ENCODE measurements at places on chromosomes 3 and 15.
A peak's percentile ranks its signal among the peaks of the same experiment; 100 is the strongest.

DNA sequence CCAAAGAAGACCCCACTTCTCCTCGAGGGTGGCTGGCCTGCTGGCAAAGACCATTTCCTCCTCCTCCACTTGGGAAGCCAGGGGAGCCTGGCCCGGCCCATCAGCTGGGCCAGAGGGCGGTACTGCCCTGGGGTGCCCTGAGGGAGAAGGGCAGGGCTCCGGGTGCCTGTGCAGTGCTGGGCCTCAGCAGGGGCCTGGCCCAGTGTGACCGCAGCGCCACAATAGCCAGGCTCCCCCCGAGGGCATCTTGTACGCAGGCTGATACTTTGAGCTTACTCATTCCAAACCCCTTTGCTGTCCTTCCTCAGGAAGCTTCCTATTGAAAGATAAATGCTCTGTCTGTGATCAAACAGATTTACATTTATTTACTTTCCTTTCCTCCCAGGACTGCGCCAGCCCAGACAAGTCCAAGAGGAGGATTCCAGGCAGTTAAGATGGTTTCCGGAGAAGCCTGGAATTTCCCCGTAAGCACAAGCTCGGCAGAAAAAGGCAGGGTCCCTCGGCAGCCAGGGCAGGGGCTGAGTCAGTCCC lies 240.1 kb downstream of the XXYLT1 start:
- peaks cover 12% of the 10 kb centered on the region for H3K4me1 ChIP-seq
- H3K4me3 ChIP-seq = no peak overlapping the region
- H3K27me3 ChIP-seq = peaks cover 2% of the 10 kb centered on the region
- H3K27ac ChIP-seq = no peak overlapping the region
- H3K36me3 ChIP-seq = no peaks in the 10 kb centered on the region

- H3K4me3 ChIP-seq = no peak overlapping the region
- H3K27me3 ChIP-seq = peaks cover 5% of the 10 kb centered on the region
- H3K27ac ChIP-seq = no peak overlapping the region
- no peaks in the 10 kb centered on the region for H3K36me3 ChIP-seq
- no peak for DNase-seq
Observed at GRCh38 chr15:25774871-25775270, 88.3 kb downstream of the ATP10A start.

- no peak overlapping the region for H3K4me3 ChIP-seq
Observed at GRCh38 chr3:15682561-15683185, 81.1 kb downstream of the BTD start.

GRCh38 chr15:52379395-52380106 lies 83.9 kb upstream of the MYO5C start:
- H3K4me3 ChIP-seq = peak overlapping the region; percentile 47
- H3K36me3 ChIP-seq = peaks cover 81% of the 10 kb centered on the region
- peak overlapping the region; percentile 82 for H3K27ac ChIP-seq
- H3K27me3 ChIP-seq = no peaks in the 10 kb centered on the region
- peaks cover 28% of the 10 kb centered on the region for H3K4me1 ChIP-seq
- no peak for DNase-seq

DNA sequence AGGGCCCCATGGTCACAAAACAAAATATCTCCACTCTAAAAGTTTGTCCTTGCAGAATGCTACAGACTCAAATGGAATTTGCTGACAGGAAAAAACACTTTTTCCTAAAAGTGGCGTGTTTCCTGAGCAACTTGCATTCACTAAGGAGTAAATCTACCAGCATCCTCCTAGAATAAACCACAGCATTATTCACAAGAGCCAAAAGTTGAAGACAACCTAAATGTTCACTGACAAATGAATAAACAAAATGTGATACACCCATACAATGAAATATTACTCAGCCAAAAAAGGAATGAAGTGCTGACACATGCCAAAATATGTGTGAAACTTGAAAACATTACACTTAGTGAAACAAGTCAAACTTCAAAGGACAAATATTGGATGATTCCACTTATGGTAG lies 28.9 kb downstream of the ITGB5 start:
- no peak overlapping the region for H3K27ac ChIP-seq
- no peak for DNase-seq
- no peaks in the 10 kb centered on the region for H3K4me1 ChIP-seq
- no peak overlapping the region for H3K4me3 ChIP-seq

- DNase-seq = no peak
- no peak overlapping the region for H3K27ac ChIP-seq
- H3K27me3 ChIP-seq = no peaks in the 10 kb centered on the region
- H3K4me3 ChIP-seq = no peak overlapping the region
- H3K4me1 ChIP-seq = peaks cover 5% of the 10 kb centered on the region
Observed at GRCh38 chr15:64979252-64979710, 10.4 kb downstream of the SPG21 start.

GRCh38 chr15:80668546-80669236 lies 26.4 kb upstream of the ABHD17C start:
- no peaks in the 10 kb centered on the region for H3K4me1 ChIP-seq
- no peak overlapping the region for H3K4me3 ChIP-seq
- DNase-seq = no peak

DNA sequence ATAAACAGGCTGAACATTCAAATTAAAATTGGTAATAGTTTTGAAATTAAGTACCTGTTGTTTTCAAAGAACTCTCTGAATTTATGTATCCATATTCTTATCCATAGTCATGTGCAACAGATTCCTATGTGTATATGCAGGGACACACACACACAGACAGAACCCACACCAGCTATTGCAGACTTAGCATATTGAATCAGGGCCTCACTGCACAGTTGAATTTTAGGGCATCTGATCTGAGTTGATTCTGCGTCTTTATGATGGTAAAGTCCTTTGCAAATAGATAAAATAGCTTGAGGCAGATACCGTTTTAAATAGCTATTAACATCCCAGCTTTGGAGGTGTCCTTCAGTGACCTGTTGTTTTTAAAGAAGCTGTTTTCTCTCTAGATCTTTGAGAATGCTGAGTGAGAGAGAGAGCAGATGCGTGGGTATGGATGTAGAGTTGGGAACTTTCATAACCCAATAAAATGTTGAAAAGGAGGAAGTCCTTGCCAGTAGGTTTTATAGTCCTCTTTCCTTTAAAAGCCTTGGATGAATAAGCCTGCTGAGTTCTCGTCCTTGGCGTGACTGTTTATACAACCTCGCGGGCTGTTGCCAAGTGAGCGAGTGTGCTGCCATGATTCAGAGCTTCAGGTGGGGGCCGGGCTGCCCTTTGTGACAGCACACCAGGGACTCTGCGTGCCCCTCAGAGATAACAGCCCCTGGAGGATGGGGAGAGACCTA lies 18.3 kb downstream of the MYZAP start:
- H3K36me3 ChIP-seq = peaks cover under 1% of the 10 kb centered on the region
- no peaks in the 10 kb centered on the region for H3K4me1 ChIP-seq
- no peak for DNase-seq
- no peak overlapping the region for H3K4me3 ChIP-seq
- H3K27me3 ChIP-seq = peaks cover under 1% of the 10 kb centered on the region
- no peak overlapping the region for H3K27ac ChIP-seq

GRCh38 chr3:130341388-130341787 lies 4.1 kb upstream of the COL6A5 start:
- H3K36me3 ChIP-seq = no peaks in the 10 kb centered on the region
- peaks cover 17% of the 10 kb centered on the region for H3K27me3 ChIP-seq
- H3K4me1 ChIP-seq = no peaks in the 10 kb centered on the region
- DNase-seq = no peak
- H3K4me3 ChIP-seq = no peak overlapping the region

DNA sequence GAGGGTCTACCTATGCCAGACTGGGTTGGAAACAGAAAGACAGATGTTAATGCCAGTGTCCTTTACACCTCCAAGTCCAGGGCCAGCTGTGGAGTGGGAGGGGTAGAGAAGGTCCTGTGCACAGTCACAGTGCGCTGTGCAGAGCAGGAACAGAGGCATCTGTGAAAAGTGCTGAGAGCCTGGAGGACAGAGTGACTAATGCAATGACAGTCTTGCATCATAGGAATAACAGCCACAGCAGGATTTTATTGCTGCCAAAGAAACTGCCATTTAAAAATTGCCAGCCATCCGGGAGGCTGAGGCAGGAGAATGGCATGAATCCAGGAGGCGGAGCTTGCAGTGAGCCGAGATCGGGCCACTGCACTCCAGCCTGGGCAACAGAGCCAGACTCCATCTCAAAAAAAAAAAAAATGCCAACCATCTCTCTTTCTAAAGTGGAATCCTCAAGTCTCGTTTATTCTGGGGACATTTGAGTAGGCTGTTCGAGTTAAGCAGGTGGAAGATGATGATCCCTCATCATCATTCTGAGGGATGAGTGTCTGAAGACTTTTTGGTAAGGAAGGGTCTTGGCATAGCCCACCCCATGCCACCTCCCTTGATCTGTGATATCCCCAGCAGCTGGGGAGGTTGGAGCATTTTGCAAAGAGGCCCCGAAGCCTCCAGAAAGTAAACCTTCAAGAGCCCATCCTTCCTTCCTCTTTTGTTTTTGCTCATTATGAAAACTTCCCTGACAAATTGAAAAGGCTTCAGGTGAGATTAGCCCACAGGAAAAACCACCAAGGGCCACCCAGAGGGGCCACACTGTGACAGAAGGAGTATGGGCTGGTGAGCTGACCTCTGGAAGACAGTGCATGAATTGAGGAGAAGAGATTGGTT lies 7.7 kb downstream of the CCR2 start:
- no peaks in the 10 kb centered on the region for H3K27me3 ChIP-seq
- no peak for DNase-seq
- H3K27ac ChIP-seq = no peak overlapping the region
- H3K36me3 ChIP-seq = no peaks in the 10 kb centered on the region
- H3K4me1 ChIP-seq = peaks cover 38% of the 10 kb centered on the region
- H3K4me3 ChIP-seq = no peak overlapping the region

DNA sequence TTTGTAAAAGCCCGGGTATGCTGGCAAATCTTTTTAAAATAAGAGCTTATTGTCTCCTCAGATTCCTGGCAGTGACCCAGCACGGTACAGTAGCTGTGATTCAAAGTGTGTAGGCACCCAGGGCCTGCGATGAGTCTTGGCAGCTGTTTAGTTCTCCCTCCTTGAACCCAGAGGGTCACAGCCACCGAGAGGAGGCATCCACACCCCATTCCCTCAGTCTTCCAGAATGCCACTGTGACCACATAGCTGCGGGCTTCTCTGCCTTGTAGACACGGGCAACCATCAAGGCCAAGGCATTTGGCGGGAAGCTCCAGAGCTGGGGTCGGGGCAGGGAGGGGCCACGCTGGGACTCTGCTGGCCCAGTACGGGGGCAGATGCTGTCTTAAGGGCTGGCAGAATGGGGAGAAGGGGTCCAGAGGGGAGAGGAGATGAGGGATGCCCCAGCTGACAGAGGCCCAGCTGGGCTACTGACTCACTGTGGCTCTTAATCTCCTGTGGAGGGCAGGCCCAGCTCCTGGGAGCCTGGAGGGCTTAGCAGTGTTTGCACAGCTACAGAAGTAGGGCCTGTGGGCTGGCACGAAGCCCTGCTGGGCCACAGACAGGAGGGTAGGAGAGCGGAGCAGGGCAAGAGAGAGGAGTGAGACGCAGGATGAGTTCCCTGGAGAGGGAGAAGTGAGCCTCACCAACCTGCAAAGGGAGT lies 68.8 kb upstream of the DLG1 start:
- no peak overlapping the region for H3K27ac ChIP-seq
- no peaks in the 10 kb centered on the region for H3K4me1 ChIP-seq
- DNase-seq = no peak
- H3K36me3 ChIP-seq = no peaks in the 10 kb centered on the region
- H3K4me3 ChIP-seq = no peak overlapping the region
- H3K27me3 ChIP-seq = peaks cover 15% of the 10 kb centered on the region

DNA sequence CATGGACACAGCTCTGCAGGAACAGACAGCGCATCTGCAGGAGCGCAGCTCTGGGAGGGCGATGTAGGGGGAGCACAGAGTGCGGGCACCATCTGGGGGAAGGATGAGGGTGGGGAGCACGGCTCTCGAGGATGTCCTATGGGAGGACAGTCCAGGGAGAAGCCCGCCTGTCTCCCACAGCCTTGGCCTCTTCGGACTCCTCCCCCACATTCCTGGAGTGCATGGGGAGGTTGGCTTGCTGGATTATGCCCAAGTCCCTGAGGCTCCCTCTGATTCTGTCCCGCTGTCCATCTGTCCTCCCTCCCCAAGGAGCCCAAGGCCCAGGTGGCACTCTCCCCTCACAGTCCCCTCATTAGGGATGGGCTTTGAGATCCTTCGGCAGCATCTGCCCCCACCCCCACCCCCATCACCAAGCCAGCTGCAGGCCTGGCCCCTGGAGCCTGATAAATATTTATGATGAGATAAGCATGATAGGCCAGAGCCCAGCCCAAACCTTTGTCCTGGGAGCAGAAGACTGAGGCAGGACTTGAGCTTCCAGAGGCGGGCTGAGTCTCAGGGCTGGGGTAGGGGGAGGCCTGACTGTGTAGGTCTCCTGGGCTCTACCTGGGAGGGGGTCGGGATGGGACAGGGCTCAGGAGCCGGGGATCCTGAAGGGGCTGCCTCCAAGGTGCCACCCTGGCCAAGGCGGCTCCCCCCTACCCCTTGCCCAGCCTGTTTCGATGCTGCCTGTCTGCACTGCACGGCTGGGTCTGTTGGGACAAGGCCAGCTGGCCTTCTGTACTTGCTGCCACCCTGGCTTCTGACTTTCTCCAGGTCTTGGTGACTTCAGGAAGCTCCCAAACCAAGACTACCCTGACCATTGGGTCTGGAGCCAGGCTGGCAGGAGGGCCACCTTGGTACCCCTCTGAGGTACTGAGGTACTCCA lies 28.6 kb upstream of the SEMA3F start:
- no peak overlapping the region for H3K4me3 ChIP-seq
- no peak for DNase-seq
- no peak overlapping the region for H3K27ac ChIP-seq
- H3K36me3 ChIP-seq = no peaks in the 10 kb centered on the region
- no peaks in the 10 kb centered on the region for H3K27me3 ChIP-seq
- no peaks in the 10 kb centered on the region for H3K4me1 ChIP-seq

- peak within 1 kb of the TSS; percentile 99 for H3K4me3 ChIP-seq
- H3K27ac ChIP-seq = peak within 1 kb of the TSS; percentile 99
Observed at GRCh38 chr3:194671900-194672808, at the start of gene LSG1. Gene LSG1, minus strand, starts transcription at chr3:194672191. Its CDS starts 29 bp downstream, at chr3:194672162.

DNA sequence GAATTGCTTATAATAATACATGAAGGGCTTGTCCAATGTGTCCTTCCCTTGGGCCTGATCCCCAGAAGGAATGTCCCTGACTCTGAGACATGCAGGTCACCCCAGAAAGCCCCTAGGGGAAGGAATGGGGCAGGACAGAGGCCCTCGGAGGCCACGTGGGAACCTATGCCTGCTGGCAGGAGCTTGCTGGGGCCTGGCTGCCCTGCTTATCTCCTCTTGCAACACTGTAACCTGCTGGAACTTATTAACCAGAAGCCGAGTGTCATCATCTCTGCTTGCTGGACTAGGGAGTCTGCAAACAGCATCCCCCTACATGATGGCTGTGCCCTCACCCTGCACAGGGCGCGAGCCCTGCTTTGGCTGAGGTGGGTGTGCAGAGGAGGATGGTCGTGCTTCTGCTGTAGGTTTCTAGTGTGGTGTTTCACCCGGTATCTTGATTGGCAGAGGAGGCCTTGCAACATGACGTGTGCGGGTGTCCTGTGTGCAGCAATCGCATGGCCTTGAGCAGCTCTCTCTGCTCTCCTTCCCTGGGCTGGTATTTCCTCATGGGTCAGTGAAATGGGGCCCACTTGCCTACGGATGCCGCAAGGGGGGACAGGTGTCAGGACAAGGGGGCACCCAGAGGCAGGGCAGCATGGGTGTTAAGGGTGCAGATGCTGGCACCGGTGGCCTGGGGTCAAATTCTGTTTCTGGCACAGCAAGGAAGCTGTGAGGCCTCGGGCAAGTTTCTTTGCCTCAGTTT lies 5.0 kb downstream of the CHST13 start:
- no peak overlapping the region for H3K4me3 ChIP-seq
- H3K36me3 ChIP-seq = no peaks in the 10 kb centered on the region
- peaks cover 4% of the 10 kb centered on the region for H3K27me3 ChIP-seq
- DNase-seq = no peak

All from activated B cell treated with CpG ODN at 0.5 μM for 24 hours (primary cell).